Lower lobe of right lung (tissue), 2 donors: ENCODE measurements at places on chromosomes 4 and X. TPM values are rescaled to one million over a fixed set of nuclear protein-coding genes. Genes with fewer than 3 reads are reported as not detected.
A peak's percentile ranks its signal among the peaks of the same experiment; 100 is the strongest.

Gene CTPS2
- 11.3 TPM for total RNA-seq

Gene JCHAIN
- total RNA-seq, result 191 TPM

Gene BGN
- 157 TPM for total RNA-seq

Gene PDE6B
- total RNA-seq, result 5.5 TPM

Gene ZMYM3
- total RNA-seq, result 23.2 TPM

- no peaks in the 10 kb centered on the region for H3K4me1 ChIP-seq
- no peak for DNase-seq
- H3K4me3 ChIP-seq, result no peak overlapping the region
Measured at GRCh38 chr4:54423066-54423465, 194.0 kb downstream of the PDGFRA start.

- H3K27me3 ChIP-seq, result peaks cover 49% of the 10 kb centered on the region
- H3K27ac ChIP-seq, result no peak overlapping the region
- peak overlapping the region; percentile 66 for H3K4me3 ChIP-seq
Measured at GRCh38 chr4:2040391-2041238, 18.5 kb upstream of the NAT8L start.

GRCh38 chr4:81204571-81204970 lies 10.5 kb downstream of the PRKG2 start:
- H3K4me3 ChIP-seq, result no peak overlapping the region
- no peaks in the 10 kb centered on the region for H3K27me3 ChIP-seq
- H3K4me1 ChIP-seq, result no peaks in the 10 kb centered on the region
- H3K27ac ChIP-seq, result no peak overlapping the region

GRCh38 chr4:19309378-19309777 lies 942.3 kb upstream of the SLIT2 start:
- H3K4me1 ChIP-seq, result no peaks in the 10 kb centered on the region
- no peak overlapping the region for H3K4me3 ChIP-seq
- H3K27me3 ChIP-seq, result no peaks in the 10 kb centered on the region
- H3K27ac ChIP-seq, result no peak overlapping the region

DNA sequence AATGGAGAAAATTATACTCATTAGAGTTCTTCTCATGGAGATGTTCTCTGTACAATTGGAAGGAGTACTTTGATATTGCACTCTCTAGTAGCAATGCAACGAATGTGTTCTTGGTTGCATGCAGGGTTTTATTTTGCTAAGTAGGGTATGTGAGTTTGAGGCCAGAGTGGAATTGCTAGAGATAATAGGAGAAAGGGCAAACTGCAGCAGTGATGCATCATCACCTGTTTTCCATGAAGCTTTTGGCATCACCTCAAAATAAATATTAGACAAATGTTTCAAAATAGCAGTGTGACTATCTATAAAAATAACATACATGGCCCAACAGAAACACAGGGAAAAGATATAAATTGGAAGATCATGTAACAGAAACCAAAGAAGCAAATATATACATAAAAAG lies 93.3 kb downstream of the TIGD2 start:
- H3K36me3 ChIP-seq, result no peaks in the 10 kb centered on the region
- H3K27ac ChIP-seq, result no peak overlapping the region
- DNase-seq, result no peak
- no peak overlapping the region for H3K4me3 ChIP-seq
- H3K27me3 ChIP-seq, result no peaks in the 10 kb centered on the region

GRCh38 chrX:75522565-75523431 lies at the start of gene ZDHHC15:
TSS of gene ZDHHC15 (minus strand) at chrX:75523037. CDS start at chrX:75523024, 13 bp downstream.
- peak within 1 kb of the TSS; percentile 58 for H3K27ac ChIP-seq
- peak; percentile 67 for DNase-seq
- H3K4me3 ChIP-seq, result peak within 1 kb of the TSS; percentile 57
- H3K4me1 ChIP-seq, result peaks cover 6% of the 10 kb centered on the region
- H3K36me3 ChIP-seq, result no peaks in the 10 kb centered on the region

- no peak overlapping the region for H3K27ac ChIP-seq
- no peak overlapping the region for H3K4me3 ChIP-seq
- H3K4me1 ChIP-seq, result no peaks in the 10 kb centered on the region
- no peaks in the 10 kb centered on the region for H3K36me3 ChIP-seq
Measured at GRCh38 chr4:80594701-80595100, 259.2 kb downstream of the CFAP299 start.

- H3K4me1 ChIP-seq, result no peaks in the 10 kb centered on the region
- H3K27ac ChIP-seq, result no peak overlapping the region
- peaks cover 60% of the 10 kb centered on the region for H3K36me3 ChIP-seq
- no peak overlapping the region for H3K4me3 ChIP-seq
- no peaks in the 10 kb centered on the region for H3K27me3 ChIP-seq
- DNase-seq, result no peak
Measured at GRCh38 chr4:40827758-40828157, 78.0 kb downstream of the NSUN7 start.

DNA sequence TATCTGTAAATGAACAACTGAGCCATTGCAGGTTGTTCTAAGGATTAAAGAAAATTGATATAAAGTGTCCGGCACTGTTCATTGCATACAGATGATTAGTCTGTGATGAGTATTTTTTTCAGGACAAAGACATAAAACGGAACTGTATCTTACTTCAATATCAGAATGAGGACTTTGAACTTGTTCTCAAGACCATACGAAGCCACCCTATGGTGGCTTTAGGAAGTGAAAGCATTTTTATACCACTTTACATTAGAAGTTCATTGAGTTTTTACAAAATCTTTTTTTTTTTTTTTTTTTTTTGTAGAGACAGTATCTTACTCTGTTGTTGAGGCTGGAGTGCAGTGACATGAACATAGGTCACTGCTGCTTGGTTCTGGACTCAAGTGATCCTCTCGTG lies 45.2 kb upstream of the TRIM2 start:
- no peak overlapping the region for H3K27ac ChIP-seq
- no peaks in the 10 kb centered on the region for H3K36me3 ChIP-seq
- DNase-seq, result no peak
- H3K4me1 ChIP-seq, result peaks cover 2% of the 10 kb centered on the region
- H3K4me3 ChIP-seq, result no peak overlapping the region

- H3K4me3 ChIP-seq, result no peak overlapping the region
- no peaks in the 10 kb centered on the region for H3K4me1 ChIP-seq
- no peak overlapping the region for H3K27ac ChIP-seq
- H3K27me3 ChIP-seq, result no peaks in the 10 kb centered on the region
Measured at GRCh38 chrX:29547877-29548276, 667.5 kb upstream of the MAGEB2 start.

DNA sequence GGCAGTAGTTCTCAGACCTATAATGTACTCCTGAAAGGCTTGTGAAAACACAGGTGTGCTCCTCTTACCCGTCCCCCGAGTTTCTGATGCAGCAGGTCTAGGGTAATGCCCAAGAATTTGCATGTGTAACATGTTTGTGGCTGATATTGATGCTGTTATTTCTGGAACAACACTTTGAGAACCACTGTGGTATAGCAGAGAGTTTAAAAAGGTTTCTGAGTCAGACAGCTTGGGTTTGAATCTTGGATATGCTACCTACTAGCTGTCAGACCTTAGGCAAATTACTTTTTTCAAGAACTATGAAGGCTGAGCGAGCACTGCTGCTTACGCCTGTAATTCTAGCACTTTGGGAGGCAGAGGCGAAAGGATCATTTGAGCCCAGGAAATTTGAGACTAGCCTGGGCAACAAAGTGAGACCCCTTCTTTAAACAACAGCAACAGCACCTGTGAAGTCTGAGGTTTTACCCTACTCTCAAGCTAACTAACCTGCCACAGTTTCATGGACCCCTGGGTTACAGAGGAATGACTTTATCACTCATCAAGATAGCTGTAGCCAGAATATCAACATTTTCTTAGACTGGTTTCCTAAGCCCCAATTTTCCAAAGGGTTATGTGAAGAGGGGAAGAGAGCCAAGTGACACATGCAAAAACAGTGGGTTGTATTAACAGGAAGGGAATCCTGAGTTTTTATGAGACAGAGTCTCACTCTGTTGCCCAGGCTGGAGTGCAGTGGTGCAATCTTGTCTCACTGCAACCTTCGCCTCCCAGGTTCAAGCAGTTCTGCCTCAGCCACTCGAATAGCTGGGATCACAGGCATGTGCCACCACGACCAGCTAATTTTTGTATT lies 5.1 kb downstream of the AFF1 start:
- DNase-seq, result no peak
- H3K27ac ChIP-seq, result peak overlapping the region; percentile 61
- H3K27me3 ChIP-seq, result no peaks in the 10 kb centered on the region

- H3K4me1 ChIP-seq, result no peaks in the 10 kb centered on the region
- H3K27ac ChIP-seq, result no peak overlapping the region
- DNase-seq, result no peak
- H3K36me3 ChIP-seq, result no peaks in the 10 kb centered on the region
Measured at GRCh38 chr4:142550965-142551364, 295.1 kb downstream of the INPP4B start.

DNA sequence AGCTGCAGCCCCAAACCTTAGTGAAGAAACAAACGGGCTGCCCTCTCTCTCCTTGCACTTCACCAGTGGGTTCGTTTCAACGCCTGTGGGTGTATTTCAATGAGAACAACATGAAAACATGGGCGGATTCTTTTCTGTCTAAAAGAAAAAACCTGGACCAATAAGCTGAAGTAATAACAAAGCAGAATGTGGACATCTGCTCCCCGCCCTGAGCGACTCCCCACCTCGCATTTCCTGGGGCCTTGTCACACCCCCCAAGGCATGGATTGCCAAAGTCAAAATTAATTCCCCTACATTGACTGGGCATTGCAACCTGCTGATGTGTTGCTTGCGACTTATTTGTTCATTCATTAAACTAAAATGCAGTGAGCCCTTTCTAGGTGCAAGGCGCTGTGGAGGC lies 142.9 kb downstream of the BCOR start:
- H3K36me3 ChIP-seq, result no peaks in the 10 kb centered on the region
- no peak overlapping the region for H3K4me3 ChIP-seq
- no peak overlapping the region for H3K27ac ChIP-seq
- DNase-seq, result no peak
- H3K27me3 ChIP-seq, result no peaks in the 10 kb centered on the region

DNA sequence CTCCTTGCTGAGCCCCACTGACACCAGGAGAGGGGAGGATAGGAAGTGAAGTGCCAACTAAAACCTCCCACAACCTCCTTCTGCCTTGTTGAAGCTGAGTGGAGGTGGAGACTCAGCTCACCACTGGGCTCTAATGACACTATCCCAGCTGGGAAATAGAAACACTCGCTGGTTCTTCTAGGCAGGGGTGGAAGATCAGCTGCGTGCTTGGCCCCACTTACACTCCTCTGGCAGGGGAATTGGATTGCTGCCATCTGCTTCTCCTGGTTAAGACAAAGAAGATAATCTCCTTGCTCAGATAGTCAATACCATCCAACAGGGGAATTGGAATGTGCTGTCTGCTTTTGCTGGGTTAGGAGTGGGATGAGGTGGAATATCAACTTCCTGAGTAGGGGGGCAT lies 392.5 kb downstream of the ZNF674 start:
- H3K4me1 ChIP-seq, result no peaks in the 10 kb centered on the region
- DNase-seq, result no peak
- H3K36me3 ChIP-seq, result no peaks in the 10 kb centered on the region
- no peaks in the 10 kb centered on the region for H3K27me3 ChIP-seq
- H3K27ac ChIP-seq, result no peak overlapping the region
- H3K4me3 ChIP-seq, result no peak overlapping the region

DNA sequence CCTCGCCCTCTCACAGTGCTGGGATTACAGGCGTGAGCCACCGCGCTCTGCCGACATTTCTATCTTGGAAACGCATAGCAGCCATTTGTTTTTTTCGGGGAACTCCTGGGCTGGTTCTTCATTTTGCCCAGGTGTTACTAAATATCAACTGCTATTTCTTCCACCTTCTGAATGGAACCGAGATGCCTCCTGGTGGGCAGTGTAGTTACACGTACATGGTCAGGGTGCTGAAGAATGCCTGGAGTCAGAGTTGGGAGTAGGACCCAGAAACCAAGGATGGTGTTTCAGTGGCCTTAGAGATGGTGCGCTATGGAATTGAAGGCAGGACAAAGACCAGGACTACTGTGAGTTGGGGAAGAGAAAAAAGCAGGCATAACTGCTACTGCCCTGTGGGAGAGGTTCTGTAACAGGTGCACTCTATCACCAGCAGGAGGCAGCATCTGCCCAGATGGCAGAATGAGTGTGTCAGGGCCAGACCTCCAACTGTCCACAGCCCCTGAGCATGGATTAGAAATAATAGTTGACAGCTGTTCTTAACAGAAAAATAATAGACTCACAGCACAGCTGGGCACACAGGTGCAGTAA lies 81.7 kb downstream of the ZC4H2 start:
- H3K27me3 ChIP-seq, result no peaks in the 10 kb centered on the region
- no peak overlapping the region for H3K27ac ChIP-seq
- no peak for DNase-seq
- H3K36me3 ChIP-seq, result no peaks in the 10 kb centered on the region
- no peaks in the 10 kb centered on the region for H3K4me1 ChIP-seq

- H3K4me1 ChIP-seq, result peaks cover 22% of the 10 kb centered on the region
- peak overlapping the region; percentile 54 for H3K4me3 ChIP-seq
- peaks cover 70% of the 10 kb centered on the region for H3K27me3 ChIP-seq
- no peak overlapping the region for H3K27ac ChIP-seq
Measured at GRCh38 chr4:182449930-182450439, 206.8 kb downstream of the TENM3 start.

GRCh38 chr4:17773135-17773698 lies 8.2 kb downstream of the FAM184B start:
- no peaks in the 10 kb centered on the region for H3K36me3 ChIP-seq
- no peak for DNase-seq
- no peak overlapping the region for H3K4me3 ChIP-seq
- no peak overlapping the region for H3K27ac ChIP-seq
- H3K27me3 ChIP-seq, result no peaks in the 10 kb centered on the region

DNA sequence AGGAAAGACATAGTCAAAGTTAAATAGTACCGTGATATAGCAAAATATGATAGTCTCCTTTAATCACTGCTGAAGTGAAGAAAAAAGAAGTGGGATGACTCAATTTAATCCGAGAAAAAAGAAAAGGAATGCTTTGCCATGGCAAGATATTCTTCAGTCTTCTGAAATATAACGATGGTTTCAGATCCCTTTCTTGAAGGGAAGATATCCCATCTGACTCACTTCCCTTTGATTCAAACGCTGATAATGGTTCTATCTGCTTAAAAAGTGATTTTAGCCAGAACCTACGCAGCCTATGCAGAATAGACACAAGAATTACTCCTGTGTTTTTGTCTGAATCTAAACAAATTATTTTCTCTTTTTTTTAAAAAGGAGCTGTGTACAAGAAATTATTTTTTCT lies 68.1 kb upstream of the FTHL17 start:
- no peaks in the 10 kb centered on the region for H3K36me3 ChIP-seq
- H3K4me3 ChIP-seq, result no peak overlapping the region
- no peaks in the 10 kb centered on the region for H3K27me3 ChIP-seq
- H3K4me1 ChIP-seq, result no peaks in the 10 kb centered on the region
